ENCODE measurements at places on chromosomes 16 and 17. TPM values are rescaled to one million over a fixed set of nuclear protein-coding genes. Genes with fewer than 3 reads are reported as not detected.

The NOS2 gene
- not detected for total RNA-seq

The CHAD gene
- total RNA-seq, result not detected

The WFDC1 gene
- not detected for total RNA-seq

The KRTAP3-1 gene
- total RNA-seq, result not detected

GRCh38 chr17:2263183-2264066 lies 40.2 kb downstream of the SMG6 start:
- no peak for DNase-seq

GRCh38 chr16:4675864-4676786 lies 17.2 kb upstream of the NUDT16L1 start:
- peak; percentile 89 for DNase-seq

DNA sequence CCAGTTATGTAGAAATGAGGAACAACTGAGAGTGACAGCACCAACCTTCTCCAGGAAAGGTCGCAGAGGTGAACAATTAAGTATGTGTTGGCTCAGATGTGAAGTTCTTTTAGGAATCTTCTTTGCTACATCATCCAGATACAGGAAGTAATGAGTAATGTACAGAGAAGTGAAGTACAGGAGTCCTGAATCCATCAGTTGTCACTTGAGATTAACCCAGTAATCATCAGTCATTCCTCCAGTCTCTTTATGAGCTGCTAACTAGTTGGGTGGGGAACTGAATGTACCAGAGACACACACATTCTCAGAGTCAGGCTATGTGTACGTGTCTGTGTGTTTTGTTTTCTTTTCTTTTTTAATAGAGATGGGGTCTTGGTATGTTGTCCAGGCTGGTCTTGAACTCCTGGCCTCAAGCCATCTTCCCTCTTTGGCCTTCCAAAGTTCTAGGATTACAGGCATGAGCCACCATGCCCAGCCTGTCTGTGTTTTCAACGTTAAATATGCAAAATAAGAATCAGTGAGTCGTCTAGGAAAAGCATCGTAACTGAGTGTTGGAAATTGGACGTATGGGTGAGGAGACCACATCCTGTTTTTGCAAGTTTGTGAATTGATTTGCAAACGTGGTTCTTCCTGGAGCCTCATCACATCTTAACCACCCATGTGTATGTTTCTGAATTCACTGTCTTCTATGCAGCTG lies 19.9 kb downstream of the ZNF200 start:
- DNase-seq, result peak; percentile 61

DNA sequence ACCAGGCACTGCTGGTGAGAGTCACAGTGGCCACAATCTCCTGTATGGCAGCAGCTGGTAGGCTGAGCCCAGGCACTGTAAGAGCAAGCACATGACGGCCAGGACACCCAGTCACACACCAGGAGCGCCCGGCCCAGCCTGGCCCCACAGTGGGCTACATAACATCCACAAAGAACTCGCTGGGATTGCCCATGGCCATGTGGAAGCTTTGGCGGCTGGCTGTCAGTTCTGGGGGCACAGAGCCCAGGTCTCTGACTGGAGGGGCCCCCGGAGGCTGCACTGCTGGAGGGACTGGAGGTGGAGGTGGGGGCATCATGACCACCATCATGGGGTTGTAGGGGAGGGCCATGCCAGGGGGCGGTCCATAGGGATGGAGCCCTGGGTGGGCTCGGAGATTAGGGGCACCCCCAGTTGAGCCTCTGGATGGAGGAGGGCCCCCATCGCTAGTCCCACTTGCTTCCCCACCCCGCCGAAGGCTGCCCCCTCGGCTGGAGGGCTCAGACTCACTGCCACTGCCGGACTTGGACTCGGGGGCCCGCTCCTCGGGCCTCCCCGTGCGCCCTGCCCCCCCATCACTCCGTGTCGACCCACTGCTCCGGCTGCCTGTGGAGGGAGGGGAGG lies 6.1 kb downstream of the ACADVL start:
- DNase-seq, result no peak

DNA sequence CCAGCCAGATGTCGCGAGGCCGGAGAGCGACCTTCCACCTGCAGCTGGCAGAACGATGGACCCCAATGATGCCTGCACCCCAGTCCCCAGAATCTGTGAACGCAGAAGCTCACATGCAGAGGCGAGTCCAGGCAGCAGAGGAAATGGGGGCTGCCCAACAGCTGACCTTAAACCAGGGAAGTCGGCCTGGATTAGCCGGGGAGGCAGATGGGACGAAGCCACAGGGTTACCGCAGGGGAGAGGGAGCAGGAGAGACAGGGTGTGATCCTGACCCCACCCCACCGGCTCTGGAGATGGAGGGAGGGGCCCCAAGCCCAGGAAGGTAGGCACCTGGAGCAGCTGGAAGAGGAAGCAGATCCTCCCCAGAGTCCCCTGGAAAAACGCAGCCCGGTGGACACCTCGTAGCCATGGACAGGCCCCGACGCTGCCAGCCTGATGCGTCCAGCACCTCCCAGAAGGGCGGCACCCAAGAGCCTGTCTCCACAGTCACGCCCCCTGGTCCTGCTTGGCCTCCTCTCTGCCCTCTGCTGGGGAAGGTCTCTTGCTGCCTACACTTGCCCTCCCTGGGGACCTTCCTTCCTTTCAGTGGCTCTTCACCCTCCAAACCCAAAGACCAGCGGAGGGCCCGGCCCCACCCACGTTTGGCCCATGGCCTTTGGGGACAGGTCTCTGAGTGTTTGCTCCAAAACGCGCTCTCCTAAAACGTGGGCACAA lies 37.3 kb downstream of the PIEZO1 start:
- peak; percentile 64 for DNase-seq

DNA sequence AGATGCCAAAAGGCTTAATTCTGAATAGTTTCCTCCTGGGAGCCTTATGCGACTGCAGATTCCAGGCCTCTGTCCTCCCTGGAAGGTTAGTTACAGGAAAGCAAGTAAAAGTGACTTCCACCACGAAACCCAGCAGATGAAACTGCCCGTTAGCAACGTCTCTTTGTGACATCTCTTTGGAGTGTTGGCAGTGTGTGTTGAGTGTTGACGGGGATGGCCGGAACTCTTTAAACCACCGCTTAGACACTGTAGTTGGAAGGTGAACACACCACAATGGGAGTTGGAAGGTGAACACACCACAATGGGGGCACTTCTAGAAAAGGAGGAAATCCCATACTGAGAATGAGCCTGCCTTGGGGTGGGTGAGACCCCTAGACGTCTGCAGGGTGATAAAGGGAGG lies 858 bp downstream of the SKAP1 start:
- DNase-seq, result peak; percentile 55

DNA sequence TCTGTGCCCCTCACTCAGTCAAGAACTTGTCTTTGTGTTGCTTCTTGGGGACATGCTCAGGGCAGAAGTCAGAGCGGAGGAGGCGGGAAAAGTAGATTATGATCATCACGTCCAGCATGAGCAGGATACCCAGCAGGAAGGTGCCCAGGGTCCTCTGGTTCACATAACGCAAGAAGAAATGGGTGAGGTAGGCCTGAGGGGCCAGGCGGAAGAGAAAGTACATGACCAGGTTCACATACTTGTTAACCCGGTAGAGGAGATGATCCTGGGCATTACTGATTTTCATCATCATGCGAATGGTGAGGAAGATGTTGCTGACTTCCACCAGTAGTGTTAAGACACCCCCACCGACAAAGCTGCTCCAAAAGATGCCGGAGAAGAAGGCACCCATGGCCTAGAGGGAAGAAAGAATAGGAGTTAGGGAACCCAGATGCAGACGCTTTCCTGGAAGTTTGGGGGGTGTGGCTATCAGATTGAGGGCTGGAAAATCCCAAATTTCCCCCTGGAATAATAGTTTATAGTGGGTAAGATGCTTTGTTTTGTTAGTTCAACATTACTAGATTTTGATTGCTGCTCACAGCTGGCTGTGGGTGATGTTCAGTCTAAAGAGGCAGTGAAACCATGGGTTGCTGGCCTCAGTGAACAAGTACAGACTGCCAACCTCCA lies 1.4 kb downstream of the TLCD1 start:
- DNase-seq, result no peak
